EL (cell line): ENCODE measurements at places on chromosomes 5 and 9.
A peak's percentile ranks its signal among the peaks of the same experiment; 100 is the strongest.

DNA sequence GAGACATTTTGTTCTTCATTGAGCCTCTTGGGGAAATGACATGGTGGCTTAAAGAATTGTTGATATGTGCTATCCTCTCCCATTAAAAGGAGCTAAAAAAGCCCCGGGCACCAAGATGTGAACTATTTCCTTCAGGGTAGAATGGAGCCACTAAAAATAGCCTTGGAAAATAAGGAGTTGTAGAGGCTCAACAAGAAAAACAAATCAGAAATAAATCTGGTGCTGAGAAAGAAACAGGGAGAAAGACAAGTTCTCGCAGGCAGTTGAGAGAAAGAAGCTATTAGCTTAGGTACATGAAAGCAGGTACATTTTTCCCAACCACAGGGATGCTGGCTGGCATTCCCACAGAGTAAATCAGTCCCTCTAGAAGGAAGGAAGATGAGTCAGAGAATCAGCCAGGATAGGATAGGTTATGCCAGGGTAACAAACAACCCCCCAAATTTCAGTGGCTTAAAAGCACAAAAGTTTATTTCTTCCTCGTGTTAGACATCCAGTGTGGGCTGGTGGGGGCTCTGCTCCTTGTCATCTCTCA is 134.6 kb upstream of the ADRA1B start:
- DNase-seq = no peak

DNA sequence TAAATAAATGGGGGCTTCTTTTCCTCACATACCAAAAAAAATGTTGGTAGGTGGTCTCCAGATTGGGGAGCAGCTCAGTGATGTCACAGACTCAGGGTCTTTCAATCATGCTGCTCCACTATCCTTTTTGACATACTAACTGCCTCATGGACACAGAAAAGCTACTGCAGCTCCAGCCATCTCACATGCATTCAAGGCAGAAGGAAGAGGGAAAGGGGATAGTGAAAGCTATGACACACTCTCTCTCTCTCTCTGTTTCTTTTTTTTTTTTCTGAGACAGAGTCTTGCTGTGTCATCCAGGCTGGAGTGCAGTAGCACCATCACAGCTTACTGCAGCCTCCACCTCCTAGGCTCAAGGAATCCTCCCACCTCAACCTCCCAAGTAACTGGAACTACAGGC is 7.9 kb upstream of the ADGRD2 start:
- no peak for DNase-seq

DNA sequence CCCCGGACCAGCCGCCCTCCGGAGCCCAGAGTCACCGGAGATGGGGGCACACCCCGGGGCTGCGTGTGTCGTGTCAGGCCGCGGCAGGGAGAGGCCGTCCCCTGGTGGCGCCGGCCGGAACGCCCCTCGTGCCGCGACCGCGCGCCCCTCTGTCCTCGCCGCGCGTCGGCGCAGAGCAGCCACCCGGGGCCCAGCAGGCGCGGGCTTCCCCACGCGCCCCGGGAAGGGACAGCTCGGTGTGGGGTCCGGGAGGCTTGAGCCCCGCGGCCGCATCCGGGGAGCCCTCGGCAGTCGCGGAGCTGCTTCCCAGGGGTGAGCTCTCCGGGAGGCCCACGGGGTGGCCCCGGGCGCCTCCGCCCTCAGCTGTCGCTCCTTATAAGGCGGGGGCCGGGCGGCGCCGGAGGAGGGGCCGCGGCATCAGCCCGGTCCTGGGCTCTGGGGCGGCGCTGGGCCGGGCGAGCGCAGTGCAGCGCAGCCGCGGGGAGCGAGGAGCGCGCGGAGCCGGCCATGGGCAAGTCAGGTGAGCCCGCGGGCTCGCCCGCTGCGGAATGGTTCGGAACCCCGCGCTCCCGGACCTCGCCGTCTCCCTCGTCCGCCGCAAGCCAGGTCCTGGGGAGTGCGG is at the start of gene GLIPR2:
Gene GLIPR2 (plus strand): TSS at position 462 of the 622 bp plus-strand sequence. CDS start 46 bp downstream, at position 508.
- DNase-seq = peak; percentile 77

- no peak for DNase-seq
Measured at GRCh38 chr9:127550751-127551150, 61.3 kb upstream of the STXBP1 start.

- DNase-seq = peak; percentile 64
Measured at GRCh38 chr9:20980832-20981455, 50.5 kb downstream of the HACD4 start.

GRCh38 chr5:172451771-172452197 is 2.5 kb downstream of the SH3PXD2B start:
- peak; percentile 70 for DNase-seq

- no peak for DNase-seq
Measured at GRCh38 chr5:3199962-3200755, 395.5 kb upstream of the IRX1 start.

GRCh38 chr5:33944543-33945132 is 8.5 kb downstream of the RXFP3 start:
- no peak for DNase-seq

GRCh38 chr5:108636135-108636853 is 111.4 kb upstream of the FER start:
- DNase-seq = no peak

- no peak for DNase-seq
Measured at GRCh38 chr5:52786949-52787599, 642 bp upstream of the ITGA1 start.

DNA sequence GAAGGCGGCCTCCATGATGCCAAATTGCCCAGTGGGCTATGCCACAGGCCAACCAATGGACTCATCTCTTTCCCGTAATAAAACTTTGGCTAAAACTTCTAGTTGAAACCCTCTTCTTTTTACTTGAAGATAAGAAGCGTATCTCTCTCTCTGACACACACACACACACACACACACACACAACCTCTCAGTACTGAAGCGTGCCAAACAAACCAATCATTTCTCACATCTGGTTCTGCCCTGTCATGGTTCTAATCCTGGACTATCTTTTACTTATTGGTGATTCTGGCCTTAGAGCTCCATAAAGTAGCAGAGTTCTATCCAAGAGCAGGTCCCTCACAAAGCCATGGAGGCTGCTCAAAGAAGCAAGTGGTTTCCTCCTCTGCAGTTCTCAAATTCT is 64.6 kb downstream of the PTCH1 start:
- no peak for DNase-seq

DNA sequence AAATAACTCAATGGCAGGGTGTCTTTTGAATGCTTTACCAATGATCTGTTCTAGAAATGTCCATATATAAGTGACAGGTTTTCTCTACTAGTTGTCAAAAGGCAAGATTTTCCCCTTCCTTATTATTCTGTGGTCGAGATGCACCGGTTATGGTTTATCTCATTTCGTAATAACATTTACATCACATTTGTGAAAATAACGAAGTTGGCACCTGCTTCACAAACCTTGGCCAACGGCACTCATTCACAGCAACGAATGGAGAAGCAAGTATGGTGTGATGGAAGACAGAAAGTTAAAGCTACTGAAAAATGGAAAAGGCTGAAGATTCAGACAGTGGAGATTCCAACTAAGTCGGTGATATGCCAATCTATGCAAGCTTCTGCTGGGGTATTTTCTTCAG is 235.8 kb downstream of the KCTD16 start:
- no peak for DNase-seq

DNA sequence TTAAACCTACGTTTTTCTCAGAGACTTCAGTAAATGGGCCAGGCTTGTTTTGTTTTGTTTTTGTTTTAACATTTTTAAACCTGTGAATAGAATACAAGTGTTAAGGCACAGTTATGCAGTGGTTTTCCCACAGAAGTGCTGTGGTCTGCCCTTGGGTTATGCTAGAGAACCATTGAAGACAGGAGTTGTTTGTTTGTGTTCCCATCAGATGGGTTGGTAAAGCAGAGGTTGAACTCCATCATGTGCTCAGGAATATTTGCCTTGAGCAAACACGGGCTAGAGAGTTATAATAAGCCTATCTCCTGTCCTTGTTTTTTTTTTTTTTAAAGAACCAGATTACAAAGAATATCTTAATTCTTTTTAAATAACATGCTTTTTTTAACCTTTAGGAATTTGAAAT is 28.5 kb downstream of the RHOBTB3 start:
- peak; percentile 71 for DNase-seq

DNA sequence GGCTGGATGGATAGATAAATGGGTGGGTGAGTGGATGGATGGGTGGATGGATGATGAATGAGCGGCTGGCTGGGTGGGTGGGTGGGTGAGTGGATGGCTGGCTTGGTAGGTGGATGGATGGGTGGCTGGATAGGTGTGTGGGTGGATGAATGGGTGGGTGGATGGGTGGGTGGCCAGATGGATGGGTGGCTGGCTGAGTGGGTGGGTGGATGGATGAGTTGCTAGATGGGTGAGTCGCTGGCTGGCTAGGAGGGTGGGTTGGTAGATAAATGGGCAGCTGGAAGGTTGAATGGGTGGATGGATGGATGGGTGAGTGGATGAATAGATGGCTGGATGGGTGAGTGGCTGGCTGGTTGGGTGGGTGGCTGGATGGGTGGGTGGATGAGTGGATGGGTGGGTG is 27.9 kb upstream of the CEP72 start:
- DNase-seq = no peak

DNA sequence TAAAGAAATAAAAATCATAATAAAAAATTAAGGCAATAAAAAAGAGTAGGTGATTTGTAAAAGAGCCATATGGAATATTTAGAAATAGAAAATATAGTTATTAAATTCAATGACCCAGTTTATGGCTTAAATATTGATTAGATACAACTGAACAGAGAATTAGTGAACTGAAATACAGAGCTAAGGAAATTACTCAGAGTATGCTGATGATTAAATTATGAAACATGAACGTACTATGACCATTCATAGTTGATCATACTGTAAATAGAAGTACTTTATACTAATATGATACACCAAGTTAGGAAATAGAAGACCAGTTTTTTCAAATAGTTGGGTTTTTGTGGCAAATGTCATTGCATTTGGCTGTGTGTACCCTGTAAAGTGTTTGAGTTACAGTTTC is 194.5 kb downstream of the CWC27 start:
- no peak for DNase-seq

DNA sequence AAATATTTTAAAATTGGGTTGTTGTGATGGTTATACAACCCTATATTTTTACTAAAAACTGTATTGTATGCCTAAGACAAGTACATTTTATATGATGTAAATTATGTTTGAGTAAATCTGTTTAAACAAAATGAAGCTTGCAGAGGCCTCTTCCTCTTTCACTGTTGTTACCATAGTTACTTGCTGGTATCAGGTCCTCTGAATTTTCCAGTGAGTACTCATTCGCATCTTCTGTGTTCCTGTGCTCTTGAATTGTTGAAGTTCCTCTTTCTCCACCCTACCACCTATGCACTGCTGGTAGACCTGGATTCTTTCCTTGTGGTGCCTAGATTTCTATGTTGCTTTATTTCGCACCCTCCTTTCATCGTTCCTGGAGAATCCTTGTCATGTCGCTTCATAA is 938.5 kb upstream of the ACO1 start:
- DNase-seq = no peak

DNA sequence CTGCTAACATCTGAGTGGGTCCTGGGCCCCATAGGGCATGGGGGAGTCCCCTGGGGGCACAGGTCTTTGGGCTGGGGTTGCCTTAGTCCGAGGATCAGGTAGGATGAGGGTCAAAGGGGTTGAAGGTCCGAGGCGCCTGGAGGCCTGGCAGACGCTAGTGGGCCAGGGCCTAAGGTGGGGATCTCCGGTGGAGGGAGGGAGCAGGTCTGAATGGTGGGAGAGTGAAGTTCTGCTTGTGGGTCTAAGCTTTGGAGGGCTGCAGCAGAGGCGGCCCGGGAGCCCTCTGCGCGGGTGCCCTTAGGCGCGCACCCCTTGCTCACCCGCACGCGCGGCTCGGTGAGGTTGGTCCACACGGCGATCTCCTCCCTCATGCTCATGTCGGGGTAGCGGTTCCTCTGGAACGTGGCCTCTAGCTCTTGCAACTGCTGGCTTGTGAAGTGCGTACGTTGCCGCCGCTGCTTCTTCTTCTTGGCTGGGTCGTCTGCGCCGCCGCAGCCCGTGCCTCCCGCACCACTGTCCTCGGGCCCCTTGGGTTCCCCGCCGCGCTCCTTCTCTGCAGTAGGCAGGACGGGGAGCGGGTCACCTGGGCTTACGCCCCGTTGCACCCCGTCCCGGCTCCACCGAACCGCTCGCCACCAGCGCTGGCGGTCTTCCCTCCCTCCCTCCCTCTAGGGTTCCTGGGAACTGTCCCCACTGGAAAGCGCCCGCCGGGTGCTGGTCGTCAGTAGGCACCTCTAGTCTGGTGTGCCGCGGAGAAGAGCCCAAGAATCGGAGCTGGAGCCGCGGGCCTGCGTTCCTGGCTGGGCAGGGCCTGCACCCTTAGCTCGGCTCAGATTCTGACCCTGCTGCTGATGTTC is 2.8 kb downstream of the PITX1 start:
- DNase-seq = no peak

DNA sequence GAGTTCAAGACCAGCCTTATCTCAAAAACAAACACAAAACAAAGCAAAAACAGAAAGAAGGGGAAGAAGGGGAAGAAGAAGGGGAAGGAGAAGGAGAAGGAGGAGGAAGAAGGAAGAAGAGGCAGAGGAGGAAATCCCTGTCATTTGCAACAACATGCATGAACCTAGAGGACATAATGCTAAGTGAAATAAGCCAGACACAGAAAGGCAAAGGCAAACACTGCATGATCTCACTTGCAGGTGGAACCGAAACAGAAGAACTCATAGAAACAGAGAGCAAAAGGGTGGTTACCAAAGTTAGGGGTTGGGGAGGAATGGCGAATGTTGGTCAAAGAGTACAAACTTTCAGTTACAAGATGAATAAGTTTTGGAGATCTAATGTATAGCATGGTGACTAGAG is 135.4 kb downstream of the UGCG start:
- no peak for DNase-seq
